ENCODE measurements at places on chromosomes 2 and 18.

- DNase-seq: no peak
- peaks cover 5% of the 10 kb centered on the region for H3K27me3 ChIP-seq
- H3K4me1 ChIP-seq: peaks cover 13% of the 10 kb centered on the region
- no peak overlapping the region for H3K27ac ChIP-seq
- no peaks in the 10 kb centered on the region for H3K36me3 ChIP-seq
- no peak overlapping the region for H3K4me3 ChIP-seq
Measured at GRCh38 chr2:109386004-109386695, 227.6 kb downstream of the SEPTIN10 start.

DNA sequence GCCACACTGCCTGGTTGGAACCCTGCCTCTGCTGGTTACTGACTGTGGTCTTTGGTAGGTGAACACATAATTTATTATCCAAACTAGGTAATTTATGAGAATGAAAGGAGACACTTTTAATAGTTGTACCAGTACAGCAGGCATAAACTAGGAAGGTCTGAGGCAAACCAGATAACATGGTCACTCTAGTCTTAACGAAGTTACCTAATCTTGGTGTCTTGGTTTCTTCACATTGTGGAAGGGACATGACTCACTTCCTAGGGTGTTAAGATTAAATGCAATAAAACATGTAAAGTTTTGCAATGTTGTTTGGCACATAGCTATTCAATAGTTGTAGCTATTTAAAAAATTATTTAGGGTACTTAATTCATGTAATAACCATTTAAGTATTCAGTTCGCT is 23.3 kb downstream of the SPTBN1 start:
- H3K4me3 ChIP-seq: no peak overlapping the region
- no peak overlapping the region for H3K27ac ChIP-seq
- peaks cover 7% of the 10 kb centered on the region for H3K36me3 ChIP-seq
- H3K4me1 ChIP-seq: peaks cover 50% of the 10 kb centered on the region
- no peaks in the 10 kb centered on the region for H3K27me3 ChIP-seq

GRCh38 chr2:109322111-109322510 is 193.1 kb downstream of the SH3RF3 start:
- no peak overlapping the region for H3K4me3 ChIP-seq
- H3K27ac ChIP-seq: peak overlapping the region; percentile 28
- peaks cover 33% of the 10 kb centered on the region for H3K4me1 ChIP-seq

DNA sequence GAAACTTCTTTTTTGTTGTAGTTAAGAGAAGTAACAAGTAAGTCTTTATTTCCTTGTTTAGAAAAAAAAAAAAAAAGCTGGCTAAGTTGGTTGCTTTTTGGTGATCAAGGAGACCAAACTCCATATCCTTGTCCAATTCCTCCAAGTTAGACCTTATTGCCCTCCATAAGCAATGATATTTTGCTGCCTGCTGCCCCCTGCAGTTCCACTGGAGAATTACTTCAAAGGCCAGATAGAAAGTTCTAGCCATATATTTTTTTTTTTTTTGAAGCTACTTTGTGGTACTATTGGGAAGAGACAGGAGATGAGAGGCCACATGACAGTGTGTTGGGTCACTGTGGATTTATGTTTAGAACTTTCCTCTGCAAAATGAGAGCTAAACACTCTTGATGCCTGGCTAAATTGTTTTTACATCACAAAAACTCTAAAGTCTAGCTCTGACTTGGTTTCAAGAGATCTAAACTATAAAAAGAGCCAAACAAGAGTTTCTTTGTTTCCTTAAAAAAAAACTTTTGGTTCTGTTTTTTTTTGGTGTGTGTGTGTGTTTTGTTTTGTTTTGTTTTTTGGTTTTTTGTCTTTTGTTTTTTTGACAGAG is 80.7 kb upstream of the RASGRP3 start:
- peaks cover 38% of the 10 kb centered on the region for H3K36me3 ChIP-seq
- no peak overlapping the region for H3K4me3 ChIP-seq
- H3K27me3 ChIP-seq: no peaks in the 10 kb centered on the region
- no peak overlapping the region for H3K27ac ChIP-seq

DNA sequence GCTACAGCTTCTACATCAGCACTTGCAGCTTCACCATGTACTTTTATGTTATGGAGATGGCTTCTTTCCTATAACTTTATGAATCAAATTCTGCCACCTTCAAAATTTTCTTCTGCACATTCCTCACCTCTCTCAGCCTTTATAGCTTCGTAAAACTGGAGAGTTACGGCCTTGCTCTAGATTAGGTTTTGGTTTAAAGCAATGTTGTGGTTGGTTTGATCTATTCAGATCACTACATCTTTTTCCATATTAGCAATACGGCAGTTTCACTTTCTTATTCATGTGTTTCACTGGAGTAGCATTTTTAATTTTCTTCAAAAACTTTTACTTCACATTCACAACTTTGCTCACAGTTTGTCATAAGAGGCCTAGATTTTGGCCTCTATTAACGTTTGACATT is 242.9 kb upstream of the GYPC start:
- no peak overlapping the region for H3K27ac ChIP-seq
- H3K36me3 ChIP-seq: no peaks in the 10 kb centered on the region
- H3K4me3 ChIP-seq: no peak overlapping the region
